ENCODE measurements at places on chromosomes 12 and 14. TPM values are rescaled to one million over a fixed set of nuclear protein-coding genes. Genes with fewer than 3 reads are reported as not detected.

DNA sequence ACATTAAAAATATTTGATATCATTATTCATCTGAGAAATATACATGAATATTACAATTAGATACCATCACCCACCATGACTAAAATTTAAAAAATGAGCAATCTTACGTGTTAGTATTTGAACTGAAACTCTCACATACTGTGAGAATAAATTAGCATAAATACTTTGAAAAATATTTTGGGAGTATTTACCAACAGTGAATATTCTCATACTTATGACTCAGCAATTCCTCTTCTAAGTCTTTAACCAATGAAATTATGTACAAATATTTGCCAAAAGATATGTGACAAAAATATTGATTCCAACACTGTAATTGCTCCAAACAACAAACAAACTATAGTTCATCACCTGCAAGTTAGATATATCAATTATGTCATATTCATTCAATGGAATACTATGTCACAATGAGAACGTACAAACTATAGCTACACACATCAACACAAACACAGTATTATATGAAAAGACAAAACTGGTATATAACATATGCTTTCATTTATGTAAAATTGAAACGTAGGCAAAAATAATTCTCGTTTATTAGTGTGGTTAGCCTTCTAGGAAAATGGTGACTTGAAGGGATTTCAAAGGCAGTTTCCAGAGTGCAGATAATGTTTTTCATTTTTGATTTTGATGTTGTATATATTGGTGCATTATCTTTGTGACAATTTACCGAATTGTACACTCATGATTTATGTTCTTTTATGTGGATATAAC is 742.2 kb downstream of the SLC16A7 start:
- no peak for DNase-seq

Gene C3AR1
- total RNA-seq: 0.09 TPM

DNA sequence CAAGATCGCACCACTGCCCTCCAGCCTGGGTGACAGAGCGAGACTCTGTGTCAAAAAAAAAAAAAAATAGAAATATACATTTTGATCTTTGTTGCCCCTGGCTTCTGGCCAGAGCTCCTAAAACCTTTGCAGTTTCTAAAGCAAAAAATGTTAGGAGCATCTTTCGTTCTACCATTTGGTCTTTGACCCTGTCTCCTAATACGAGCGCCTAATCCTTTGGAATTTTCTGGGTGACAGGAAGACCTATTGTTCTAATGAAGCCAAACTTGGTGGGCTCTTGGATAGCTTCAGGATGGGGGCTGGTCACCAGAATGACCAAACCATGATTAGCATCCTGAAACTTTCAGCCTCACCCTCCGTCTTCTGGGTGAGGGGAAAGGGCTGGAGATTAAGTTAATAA is 32.3 kb upstream of the CLIP1 start:
- no peak for DNase-seq

Gene SLC24A4
- 0.14 TPM for total RNA-seq

DNA sequence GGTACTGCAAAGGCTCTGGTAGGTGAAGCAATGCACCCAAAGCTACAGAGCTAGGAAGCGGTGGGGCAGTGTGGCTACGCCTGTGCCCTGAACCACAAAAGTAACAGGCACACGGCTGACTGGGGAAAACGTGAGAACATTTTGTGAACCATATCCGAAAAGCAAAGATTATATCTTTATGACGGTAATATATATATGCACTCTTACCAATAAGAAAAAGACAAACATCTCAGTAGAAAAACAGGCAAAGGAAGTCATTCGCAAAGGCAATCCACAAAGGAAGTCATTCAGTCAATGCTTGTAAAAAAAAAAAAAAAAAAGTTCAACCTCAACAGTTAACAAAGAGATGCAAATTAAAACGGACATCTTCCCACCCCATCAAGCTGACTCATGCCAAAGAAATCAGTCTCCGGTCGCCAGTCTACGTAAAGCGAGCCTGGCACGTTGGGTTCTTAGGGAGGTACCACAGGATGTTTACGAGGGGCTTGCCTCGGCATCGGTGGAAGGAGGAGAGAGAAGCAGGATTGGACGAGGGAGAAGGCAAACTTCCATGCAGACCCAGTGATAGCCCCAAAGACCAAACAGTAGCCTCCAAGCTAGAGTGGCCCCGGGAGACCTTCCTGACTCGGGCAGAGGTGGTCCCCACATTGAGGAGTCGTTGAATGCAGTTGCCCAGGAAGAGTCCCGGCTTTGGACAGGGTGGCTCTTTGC is 39.4 kb upstream of the PPP2R5C start:
- peak; percentile 81 for DNase-seq

Gene CHGA
- under 0.01 TPM for total RNA-seq

Gene DNAJC22
- 1.1 TPM for total RNA-seq

Gene LYZ
- total RNA-seq: not detected

Gene AKAP5
- total RNA-seq: 0.68 TPM

Gene NPAS3
- not detected for total RNA-seq

DNA sequence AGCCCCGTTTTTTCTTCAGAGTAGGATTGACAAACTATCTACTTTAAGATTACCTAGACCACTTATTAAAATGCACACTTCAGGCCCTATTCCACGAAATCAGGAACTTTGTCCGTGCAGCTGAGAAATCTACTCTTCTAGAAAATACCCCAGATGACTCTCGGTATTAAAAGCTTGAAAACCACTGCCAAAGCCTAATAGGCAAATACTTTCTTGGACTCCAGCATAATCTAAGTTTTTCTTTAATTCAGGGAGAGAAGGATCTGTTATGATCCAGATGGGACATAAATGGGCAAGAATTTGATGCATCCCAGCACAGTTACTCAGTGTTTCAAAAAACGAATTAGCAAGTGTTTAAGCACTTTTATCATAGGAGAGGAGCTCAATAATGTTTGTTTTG is 94.5 kb downstream of the TMX1 start:
- no peak for DNase-seq

DNA sequence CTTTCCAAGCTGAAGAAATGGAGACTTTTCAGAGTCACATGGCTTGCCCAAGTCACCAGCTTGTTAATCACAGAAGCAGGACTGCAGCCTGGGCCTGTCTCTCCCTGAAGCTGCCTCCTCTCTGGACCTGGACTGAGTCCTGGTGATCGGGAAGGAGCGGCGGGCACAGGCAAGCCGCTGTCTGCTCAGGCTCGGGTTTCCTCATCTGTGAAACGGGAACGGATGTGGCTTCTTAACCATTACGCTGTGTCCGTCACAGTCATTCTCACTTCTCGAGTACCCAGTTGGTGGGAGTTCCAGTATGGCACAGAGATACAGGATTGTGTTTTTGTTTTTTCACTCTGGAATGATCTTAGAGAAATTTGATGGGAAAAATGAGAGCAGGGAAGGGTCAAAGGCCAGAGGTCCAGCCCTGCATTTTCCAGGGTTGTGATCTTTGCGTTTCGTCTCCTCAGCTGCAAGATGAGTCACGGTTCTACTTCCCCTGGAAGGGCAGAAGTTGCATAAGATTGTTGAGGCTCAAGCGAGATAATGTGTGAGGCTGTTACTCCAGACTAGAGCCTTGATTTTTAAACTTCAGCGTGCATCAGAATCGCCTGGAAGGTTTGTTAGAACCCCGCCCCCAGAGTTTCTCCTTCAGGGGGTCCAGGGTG is 7.6 kb upstream of the LRTM2 start:
- peak; percentile 58 for DNase-seq

DNA sequence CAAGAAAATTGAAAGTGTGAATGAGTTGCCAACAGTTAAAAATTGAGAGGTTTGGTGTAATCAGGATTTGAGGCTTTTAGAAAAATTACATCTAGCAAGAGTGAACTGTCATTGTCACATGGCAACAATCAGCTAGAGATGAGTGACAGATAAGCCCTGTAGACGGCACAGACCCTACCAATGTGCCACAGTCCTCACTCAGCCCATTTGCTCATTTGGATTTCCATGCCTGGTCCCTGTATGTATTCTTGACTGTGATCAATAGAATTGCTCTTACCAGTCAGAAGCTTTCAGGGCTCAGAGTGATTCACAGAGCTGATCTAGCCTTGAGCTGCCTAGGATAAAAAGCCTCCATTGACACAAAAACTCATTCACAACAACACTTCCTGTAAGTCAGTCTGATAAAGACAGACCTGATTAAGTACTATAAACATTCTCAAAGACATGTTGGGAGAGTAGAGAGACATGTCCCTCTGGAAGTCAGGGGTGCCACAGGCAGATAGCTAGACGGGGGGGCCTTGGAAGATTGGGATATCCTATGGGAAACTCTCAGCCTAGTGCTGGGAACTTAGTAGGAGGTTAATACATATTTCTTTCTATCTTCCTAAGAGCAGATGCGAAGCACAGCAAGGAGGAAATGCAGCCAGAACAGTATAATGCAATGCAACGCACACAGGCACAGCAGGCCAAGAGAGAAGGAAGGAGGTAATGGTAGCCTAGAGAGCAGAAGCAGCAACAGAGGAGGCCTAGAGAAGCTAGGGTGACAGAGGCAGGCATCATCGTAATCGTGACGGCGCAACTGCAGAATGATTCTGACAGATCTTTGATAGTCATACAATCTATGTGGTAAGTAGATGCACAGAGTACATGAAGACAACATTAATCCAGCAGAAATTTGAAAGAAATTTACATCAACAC is 2.0 kb upstream of the PELI2 start:
- peak; percentile 13 for DNase-seq

DNA sequence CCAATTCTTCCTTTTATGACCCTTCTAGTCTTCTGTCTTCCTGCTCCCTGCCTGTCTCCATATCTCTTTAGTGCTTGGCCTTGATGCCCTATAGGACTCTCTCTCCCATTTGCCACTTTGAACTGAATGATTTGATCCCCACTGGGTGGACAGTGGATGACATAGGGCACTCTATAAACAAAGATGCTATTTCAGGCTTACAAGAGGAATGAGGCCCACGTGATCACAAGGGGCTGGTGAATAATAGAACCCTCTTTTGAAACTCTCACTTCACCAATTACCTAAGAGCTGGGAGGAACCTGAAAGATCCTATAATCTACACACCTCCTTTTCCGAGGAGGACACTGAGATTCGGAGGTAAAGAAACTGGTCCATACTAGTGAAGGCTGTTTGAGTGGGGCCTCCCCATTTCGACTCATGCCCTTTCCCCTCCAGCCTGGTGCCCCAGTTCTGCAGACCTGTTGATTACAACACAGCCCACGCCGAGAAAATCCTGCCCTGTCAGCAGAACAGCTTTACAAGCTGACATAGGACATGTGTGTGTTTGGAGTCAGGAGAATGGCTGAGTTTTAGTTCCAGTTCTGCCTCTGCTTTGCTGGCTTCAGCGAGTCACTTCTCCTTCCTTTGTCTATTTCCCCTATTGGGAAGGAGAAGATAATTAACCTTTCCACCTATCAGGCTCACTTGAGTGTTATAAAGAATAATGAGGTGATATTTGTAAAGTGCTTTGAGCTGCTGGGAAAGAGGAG is 400.3 kb downstream of the ZFP36L1 start:
- DNase-seq: no peak

Gene NKX2-8
- not detected for total RNA-seq

GRCh38 chr12:46702581-46703344 is 123.0 kb downstream of the SLC38A4 start:
- no peak for DNase-seq

GRCh38 chr12:54304187-54304810 is 3.5 kb upstream of the NFE2 start:
- no peak for DNase-seq

- DNase-seq: peak; percentile 50
Observed at GRCh38 chr12:96907671-96908422, 790 bp downstream of the NEDD1 start.

DNA sequence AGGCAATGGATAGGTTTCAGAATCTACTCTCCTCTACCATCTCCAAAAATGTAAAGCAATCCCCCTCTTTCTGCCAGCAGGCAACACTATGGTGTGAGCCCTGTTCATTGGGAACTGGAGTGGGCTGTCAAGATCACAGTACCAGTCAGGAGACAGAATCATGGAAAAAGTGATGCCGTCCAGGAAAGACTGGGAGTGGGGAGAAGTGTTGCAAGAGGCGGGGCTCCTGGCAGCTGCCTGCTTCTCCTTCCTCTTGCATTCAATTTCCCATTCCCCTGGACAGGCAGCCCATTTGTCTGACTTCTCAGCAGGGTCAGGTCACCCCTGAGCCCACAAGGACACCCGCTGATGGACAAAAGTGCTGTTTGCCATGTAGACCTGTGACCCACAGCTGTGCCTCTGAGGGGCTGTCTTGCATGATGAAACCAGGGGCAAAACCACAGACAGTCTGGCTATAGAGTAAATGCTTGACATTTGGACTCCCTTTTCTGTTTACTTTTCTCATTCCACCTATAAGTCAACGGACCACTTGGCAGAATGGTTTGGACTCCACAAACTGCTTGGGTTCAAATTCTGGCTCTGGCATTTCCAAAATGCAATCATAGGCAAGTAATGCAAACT is 30.1 kb upstream of the RPH3A start:
- DNase-seq: no peak

Gene CD163
- not detected for total RNA-seq

DNA sequence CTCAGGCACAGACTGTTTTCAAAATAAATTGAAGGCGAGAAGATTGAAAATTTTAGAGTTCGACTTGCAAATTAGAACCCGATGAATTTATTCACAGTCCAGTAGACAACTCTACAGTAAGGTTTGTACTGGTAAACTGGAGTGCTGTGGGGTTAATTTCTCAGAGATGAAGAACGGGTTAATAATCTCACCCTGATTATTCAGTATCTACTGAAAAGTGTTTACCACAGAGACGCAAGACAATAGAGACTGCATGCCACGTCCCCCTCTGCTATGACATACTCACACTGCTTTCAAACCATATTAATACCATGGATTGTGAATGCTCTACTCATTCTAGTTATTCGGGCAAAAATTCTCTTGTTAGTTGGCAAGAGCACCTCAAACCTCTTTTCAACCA is 36.1 kb downstream of the CFL2 start:
- peak; percentile 54 for DNase-seq

Measured in dermis blood vessel endothelial cell (primary cell).